HCT116 (cell line): ENCODE measurements at places on chromosomes 5 and 9.

DNA sequence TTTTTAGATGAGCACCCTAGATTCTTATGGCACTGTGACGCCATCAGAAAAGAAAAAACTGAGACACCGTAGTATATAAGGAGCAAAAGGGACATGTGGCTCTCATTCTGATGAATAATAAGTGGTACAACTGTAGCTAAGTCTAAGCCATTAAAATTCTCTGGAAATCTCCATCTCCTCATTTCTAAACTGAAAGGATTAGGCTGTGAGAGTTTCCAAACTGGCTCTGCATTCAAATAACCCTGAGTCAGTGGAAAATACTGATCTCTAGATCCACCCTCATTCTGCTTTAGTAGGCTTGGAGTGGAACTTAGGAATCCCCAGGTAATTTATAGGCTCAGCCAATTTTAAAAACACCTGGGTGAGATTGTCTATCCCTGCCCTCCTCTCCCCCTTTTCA lies 28.5 kb downstream of the PTAR1 start:
- no peak for DNase-seq

GRCh38 chr5:1730487-1730847 lies 69.2 kb downstream of the MRPL36 start:
- no peak for DNase-seq

GRCh38 chr9:97975376-97975775 lies 7.8 kb upstream of the ANP32B start:
- DNase-seq: no peak

- DNase-seq: no peak
Measured at GRCh38 chr5:142421228-142421617, 96.4 kb upstream of the SPRY4 start.

- no peak for DNase-seq
Measured at GRCh38 chr5:2256691-2257280, 374.1 kb upstream of the IRX4 start.

DNA sequence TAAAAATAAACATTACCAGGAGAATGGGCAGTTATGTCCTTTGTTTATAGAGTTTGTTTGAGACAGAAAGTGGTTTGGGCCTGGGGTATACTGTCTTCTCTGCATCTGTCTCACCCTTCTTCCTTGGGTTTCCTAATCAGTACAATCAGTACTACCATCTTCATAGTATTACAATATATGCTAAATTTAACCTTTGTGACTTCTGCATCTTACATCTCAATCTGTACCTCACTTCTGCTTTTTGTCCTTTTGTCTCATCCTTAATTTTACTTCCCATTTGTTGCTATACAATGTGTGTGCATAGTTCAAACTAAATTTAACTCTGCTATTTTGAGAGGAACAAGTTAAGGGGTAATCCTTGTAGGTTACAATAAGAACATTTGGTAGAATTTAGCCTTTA lies 19.6 kb downstream of the FBXO38 start:
- DNase-seq: no peak

DNA sequence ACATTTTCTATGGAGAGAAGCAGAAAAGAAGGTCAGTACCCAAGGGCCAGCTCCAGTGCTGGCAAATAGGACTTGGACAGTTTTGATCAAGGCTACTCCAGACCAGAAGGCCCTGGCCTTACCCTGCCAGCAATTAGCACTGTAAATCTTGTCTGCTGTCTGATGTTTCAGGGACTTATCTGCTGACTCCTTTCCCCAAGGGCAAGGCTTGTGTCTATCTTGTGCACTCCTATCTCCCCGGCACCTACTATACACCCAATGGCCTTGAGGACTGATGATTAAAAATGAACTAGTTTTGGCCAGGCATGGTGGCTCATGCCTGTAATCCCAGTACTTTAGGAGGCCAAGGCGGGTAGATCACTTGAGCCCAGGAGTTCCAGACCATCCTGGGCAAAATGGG lies 37.2 kb downstream of the POLR1E start:
- DNase-seq: no peak

GRCh38 chr5:74623006-74623611 lies 17.4 kb downstream of the ENC1 start:
- DNase-seq: no peak

DNA sequence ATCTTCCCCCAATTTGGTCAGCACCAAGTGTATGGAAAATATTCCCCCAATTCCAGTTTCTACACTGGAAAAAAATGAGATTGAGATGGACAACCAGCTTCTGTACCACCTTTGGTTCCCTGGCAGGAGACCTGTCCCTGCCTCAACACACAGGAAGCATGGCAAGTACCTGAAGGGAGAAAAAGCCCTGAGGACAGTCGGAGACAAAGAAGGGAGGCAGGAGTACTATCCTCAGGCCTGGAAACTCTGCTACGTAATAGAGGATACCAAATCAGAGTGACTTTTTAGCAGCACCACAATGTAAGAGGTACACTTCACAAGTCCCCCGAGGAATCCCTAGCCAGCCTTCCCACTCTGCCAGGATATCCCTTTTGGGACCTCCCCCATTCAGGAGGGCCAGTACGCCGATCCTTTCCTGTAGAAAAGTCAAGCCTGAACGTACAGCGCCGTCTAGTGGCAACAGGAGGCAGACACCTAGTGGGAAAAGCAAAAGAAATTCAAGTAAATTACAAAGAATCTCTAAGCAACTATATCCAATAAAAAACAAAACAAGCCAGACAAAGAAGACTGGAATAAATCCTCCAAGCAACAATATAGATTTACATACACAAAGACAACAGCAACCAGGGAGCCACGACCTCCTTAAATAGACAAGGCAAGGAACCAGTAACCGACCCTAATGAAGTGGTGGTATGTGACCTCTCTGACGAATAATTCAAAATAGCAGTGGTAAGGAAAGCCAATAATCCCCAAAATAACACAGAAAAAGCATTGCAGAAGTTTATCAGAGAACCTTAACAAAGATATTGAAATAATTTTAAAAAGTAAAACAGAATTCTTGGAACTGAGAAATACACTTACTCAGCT lies 63.3 kb upstream of the SLCO6A1 start:
- peak; percentile 48 for DNase-seq

GRCh38 chr5:134451225-134451935 lies 39.7 kb upstream of the CDKN2AIPNL start:
- no peak for DNase-seq

GRCh38 chr9:132584601-132585560 lies 2.5 kb downstream of the BARHL1 start:
- DNase-seq: no peak

DNA sequence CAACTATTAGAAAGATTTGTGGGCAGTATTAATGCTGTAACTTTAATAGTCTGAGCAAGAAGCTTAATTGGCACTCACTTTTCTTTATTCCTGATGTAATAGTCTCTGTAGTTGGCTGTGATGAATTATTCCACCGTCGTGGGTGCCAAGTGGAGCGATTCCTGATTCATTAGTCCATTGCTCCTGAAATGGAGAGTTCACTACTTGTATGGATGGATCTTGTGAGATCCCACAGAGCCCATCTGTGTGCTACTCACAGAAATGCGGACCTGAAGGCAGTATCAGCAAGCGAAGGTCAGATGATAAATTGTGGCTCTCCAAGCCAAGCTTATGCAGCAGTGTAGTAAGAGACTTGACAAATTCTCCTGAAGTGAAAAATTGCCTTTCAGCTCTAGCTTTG lies 212.2 kb downstream of the CHSY3 start:
- no peak for DNase-seq

- no peak for DNase-seq
Measured at GRCh38 chr9:5743109-5743508, 89.8 kb downstream of the ERMP1 start.

DNA sequence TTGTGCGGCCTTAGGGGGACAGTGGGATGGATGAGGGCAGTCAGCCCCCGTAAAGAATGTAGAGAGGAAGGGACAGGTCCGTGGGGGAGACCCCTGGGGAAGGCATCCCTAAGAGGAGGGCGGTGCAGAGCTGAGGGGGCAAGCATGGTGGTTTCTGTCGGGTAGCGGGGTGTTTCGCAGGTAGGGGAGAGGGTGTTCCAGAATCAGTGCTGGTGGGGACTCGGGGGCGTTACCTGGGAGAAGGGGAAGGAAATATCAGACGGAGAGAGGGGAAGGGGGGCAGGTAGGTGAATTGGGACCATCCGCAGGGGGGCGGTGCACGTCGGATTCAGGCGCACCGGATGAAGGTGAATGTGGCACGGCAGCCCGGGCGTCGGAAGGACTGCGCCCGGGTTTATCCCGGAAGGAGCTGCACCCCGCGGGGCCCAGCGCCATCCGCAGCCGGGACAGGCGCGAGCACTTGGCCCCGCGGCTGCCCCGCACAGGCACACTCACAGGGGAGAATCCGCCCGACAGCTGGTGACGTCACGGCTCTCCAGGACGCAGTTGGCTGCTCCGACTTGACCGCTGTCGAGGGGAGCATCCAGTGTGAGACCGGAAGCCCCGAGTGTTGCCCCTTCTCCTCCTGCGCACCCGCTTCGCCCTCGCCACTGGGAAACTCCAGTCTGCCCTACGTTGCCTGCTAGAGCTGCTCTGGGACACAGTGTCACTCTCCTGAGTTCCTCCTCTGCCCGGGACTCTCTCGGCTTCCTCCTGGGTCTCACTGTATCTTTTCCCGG lies 1.3 kb downstream of the CD72 start:
- no peak for DNase-seq

GRCh38 chr5:131246504-131246903 lies 17.3 kb upstream of the CDC42SE2 start:
- no peak for DNase-seq
